ENCODE measurements at places on chromosomes 6 and 20. TPM values are rescaled to one million over a fixed set of nuclear protein-coding genes. Genes with fewer than 3 reads are reported as not detected.

SERPINB1 gene
- polyA plus RNA-seq = 14.4 TPM

SFTA2 gene
- not detected for polyA plus RNA-seq

GRM1 gene
- polyA plus RNA-seq = 0.10 TPM

CPNE5 gene
- polyA plus RNA-seq = 16.9 TPM

EPPIN gene
- polyA plus RNA-seq = 0.12 TPM

SIRPD gene
- not detected for polyA plus RNA-seq

RSPO3 gene
- 12.7 TPM for polyA plus RNA-seq

HNF4A gene
- 0.04 TPM for polyA plus RNA-seq

IL17A gene
- not detected for polyA plus RNA-seq

TNFRSF6B gene
- 1.6 TPM for polyA plus RNA-seq

All from hindlimb muscle (tissue), 1 donor.